ENCODE measurements at places on chromosomes 16 and 17. TPM values are rescaled to one million over a fixed set of nuclear protein-coding genes. Genes with fewer than 3 reads are reported as not detected.

DNA sequence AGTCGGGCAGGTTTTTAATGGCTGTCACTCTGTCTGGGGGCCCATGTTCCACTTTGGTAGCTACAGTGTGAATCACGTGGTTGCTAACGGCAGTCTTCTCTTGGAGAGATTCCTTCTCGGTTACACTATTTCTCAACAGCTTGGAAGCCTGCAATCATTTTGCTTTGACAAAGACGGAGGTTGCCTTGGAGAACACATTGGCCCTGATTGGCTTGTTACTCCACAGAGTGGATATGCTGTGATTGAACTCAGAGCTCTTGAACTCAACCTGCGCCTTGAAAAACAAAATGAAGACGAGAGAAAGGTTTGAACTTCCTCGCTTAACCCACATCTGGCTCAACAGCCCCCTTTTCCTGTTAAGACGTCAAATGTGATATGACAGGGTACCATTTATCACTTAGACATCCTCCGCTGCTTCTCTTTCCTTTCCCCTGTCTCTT lies 218.9 kb downstream of the MAF start:
- no peak overlapping the region for H3K4me3 ChIP-seq
- H3K27me3 ChIP-seq = no peaks in the 10 kb centered on the region
- H3K36me3 ChIP-seq = no peaks in the 10 kb centered on the region
- DNase-seq = no peak
- peak overlapping the region; percentile 10 for H3K27ac ChIP-seq

GRCh38 chr16:2494616-2495015 lies 19.1 kb upstream of the ATP6V0C start:
- no peak for DNase-seq
- H3K4me3 ChIP-seq = no peak overlapping the region
- H3K27me3 ChIP-seq = no peaks in the 10 kb centered on the region

GRCh38 chr17:17751489-17752088 lies 70.3 kb downstream of the RAI1 start:
- DNase-seq = no peak
- peak overlapping the region; percentile 89 for H3K27ac ChIP-seq
- peak overlapping the region; percentile 47 for H3K4me3 ChIP-seq
- H3K4me1 ChIP-seq = peaks cover 41% of the 10 kb centered on the region
- H3K36me3 ChIP-seq = no peaks in the 10 kb centered on the region

DNA sequence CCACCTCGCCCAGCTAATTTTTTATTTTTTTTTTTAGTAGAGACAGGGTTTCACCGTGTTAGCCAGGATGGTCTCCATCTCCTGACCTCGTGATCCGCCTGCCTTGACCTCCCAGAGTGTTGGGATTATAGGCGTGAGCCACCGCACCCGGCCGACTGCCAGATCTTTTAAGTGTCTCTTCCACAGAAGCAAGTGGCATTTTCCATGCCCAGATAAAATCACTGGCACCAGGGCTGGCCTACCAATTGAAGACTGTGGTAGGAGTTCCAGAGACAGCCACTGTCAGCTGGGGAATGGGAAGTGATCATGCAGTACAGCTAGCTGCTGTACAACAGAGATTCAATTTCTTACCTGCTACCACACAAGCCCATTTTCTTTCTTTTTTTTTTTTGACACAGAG lies 17.9 kb downstream of the CNP start:
- H3K36me3 ChIP-seq = peaks cover 92% of the 10 kb centered on the region
- no peak overlapping the region for H3K27ac ChIP-seq
- H3K4me3 ChIP-seq = no peak overlapping the region

GRCh38 chr16:1197237-1197866 lies 27.7 kb downstream of the TPSG1 start:
- H3K27me3 ChIP-seq = peaks cover 31% of the 10 kb centered on the region
- H3K4me1 ChIP-seq = peaks cover 5% of the 10 kb centered on the region
- no peaks in the 10 kb centered on the region for H3K36me3 ChIP-seq
- no peak for DNase-seq

DNA sequence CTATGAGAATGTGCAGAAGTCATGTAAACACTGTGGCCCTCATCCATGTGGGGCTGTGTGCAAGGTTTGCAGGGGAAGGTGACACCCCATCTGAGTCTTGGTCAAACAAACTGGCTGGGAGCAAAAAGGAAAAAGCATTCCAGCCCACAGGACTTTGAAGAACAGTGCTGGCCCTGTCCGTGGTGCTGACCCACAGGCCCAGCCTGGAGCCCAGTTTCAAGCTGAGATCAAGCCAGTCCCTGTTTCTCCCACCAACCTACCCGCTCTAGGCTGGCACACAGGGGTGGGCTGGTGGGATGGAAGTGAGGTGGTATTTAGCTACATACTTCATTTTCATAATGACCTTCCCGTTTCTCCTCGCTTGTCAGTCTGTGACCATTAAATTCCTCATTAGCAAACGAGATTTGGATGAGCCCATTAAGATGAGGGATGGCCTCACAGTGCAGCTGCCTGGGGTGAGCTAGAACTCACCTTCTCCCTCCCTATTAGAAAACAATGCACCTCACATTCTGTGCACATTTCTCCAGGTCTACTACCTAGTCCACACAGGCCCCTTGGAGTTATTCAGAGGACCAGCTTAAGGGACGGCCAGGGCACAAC lies 12.6 kb upstream of the RPL38 start:
- no peaks in the 10 kb centered on the region for H3K27me3 ChIP-seq
- no peaks in the 10 kb centered on the region for H3K4me1 ChIP-seq
- no peaks in the 10 kb centered on the region for H3K36me3 ChIP-seq
- H3K27ac ChIP-seq = no peak overlapping the region
- DNase-seq = peak; percentile 61
- H3K4me3 ChIP-seq = no peak overlapping the region

GRCh38 chr16:49128740-49129139 lies 152.9 kb downstream of the CBLN1 start:
- DNase-seq = no peak
- H3K36me3 ChIP-seq = no peaks in the 10 kb centered on the region
- H3K27me3 ChIP-seq = no peaks in the 10 kb centered on the region
- H3K4me3 ChIP-seq = no peak overlapping the region

- DNase-seq = no peak
- H3K4me1 ChIP-seq = no peaks in the 10 kb centered on the region
- H3K27me3 ChIP-seq = peaks cover 49% of the 10 kb centered on the region
- H3K4me3 ChIP-seq = no peak overlapping the region
These were observed 42.3 kb upstream of the HNF1B start for GRCh38 chr17:37787055-37787757.

Gene C17orf50
- not detected for total RNA-seq

Data from spleen (tissue), 13 donors.